Activated CD4-positive, alpha-beta T cell treated with anti-CD3 and anti-CD28 coated beads, Interleukin-2, amount 50 U/mL, for 24 hours (primary cell): ENCODE measurements at places on chromosomes 1 and 21.

- DNase-seq = no peak
These were observed 20.6 kb upstream of the NPL start for GRCh38 chr1:182768963-182769362.

- no peak for DNase-seq
These were observed 698 bp upstream of the UCK2 start for GRCh38 chr1:165826565-165827267.

- no peak for DNase-seq
These were observed 195.8 kb downstream of the RGS7 start for GRCh38 chr1:241161188-241161689.

DNA sequence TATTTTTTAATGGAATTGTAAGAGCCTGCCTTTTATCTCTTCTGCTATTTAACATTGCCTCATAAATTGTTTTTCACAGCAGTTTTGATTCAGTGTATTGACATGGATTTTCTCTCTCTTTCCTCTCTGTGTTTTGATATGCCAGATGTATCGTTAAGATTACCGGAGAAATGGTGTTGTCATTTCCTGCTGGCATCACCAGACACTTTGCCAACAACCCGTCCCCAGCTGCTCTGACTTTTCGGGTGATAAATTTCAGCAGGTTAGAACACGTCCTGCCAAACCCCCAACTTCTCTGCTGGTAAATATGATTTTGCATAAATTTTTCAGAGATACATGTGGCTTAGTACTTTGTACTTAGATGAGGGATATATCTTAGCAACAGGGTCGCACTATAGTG, 23.1 kb upstream of the DYNLT5 start:
- DNase-seq = no peak

- no peak for DNase-seq
These were observed 10.3 kb downstream of the ADGRB2 start for GRCh38 chr1:31753707-31754349.

GRCh38 chr21:36813052-36813451, 114.1 kb downstream of the SIM2 start:
- DNase-seq = no peak

DNA sequence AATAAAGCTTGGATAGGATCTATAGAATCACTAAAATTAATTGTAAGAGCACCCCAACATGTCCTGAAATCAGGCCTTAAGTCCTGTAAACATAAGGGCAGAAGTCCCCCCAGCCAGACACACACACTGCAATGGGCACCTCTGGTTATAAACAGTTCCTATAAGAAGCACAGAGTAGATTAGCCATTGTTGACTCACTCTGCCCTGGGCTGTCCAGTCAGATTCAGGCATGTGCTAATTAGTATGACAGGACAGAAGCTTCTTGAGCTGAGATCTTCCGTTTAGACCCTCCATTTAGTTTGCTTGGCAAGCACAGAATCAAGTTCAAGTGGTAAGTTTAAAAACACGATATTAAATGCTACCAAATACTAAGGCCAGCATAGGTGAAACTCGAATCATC, 11.8 kb upstream of the DENND1B start:
- no peak for DNase-seq

GRCh38 chr21:45202889-45203288, 84.8 kb downstream of the POFUT2 start:
- no peak for DNase-seq

- no peak for DNase-seq
These were observed 77.6 kb downstream of the MATN1 start for GRCh38 chr1:30645807-30646206.

- DNase-seq = no peak
These were observed 52.0 kb upstream of the FAM20B start for GRCh38 chr1:178973652-178974101.

GRCh38 chr1:90359994-90360393, 357.1 kb downstream of the BARHL2 start:
- no peak for DNase-seq

- no peak for DNase-seq
These were observed 247.0 kb downstream of the RERE start for GRCh38 chr1:8570465-8570864.

DNA sequence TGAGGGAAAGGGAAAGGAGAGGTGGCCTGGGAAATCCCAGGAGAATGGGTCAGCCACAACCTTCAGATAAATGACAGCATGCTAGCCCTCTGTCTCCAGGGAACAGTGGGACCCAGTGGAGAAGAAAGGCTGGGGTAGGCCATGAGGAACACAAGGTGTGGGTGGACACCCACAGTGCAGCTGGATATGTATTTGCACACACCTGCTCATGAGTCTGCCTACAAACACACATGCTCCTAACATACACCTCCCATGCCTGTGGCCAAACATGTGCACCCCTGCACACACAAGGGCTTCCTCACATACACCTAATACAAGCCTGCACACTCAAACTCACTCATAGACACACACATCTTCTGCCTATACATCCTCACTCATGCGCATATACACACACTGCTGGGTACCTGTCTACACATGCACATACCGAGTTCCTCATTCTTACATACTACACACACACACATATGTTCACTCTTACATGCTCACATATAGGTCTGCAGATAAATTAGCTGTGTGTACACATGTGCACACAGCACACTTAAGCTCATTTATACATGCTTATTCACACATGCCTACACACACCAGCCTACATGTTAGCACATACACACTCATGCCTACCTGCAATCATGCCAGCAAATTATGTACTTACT, 3.6 kb downstream of the C1orf216 start:
- DNase-seq = no peak

- no peak for DNase-seq
These were observed 485.3 kb upstream of the PTBP2 start for GRCh38 chr1:96236156-96236739.

- no peak for DNase-seq
These were observed 626 bp upstream of the HLCS start for GRCh38 chr21:36966821-36967768.

DNA sequence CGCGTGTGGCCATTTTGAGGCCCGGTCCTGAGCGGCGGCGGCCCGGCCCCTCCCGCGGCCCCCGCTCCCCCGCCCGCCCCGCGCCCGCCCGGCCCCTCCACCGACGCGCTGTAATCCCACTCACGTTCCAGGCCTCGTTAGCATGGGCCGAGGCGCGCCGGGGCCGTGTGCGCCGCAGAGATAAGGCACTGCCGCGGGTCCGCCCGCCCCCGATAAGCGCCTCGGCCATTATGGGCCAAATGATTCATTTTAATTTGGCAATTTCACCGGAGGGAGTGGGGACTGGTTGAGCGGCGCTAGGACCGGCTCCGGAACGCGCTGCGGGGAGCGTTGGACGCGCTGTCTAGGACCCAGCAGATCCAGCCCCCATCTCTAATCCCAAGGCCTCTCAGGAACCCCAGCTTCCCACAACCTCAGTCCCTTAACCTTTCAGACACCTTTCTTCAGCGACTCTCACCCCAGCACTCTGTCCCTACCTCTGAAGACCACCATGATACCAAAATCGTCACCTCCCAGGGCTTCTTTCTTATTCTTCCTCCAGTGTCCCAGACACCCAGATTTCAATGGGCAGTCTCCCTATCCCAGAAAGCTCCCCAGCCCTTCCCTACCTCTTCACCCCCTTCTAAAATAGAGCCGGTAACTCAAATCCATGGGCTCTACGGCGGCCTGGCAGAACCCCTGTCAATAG, at the start of gene TAL1:
Gene TAL1 (minus strand): TSS at position 39 of the 688 bp plus-strand sequence. CDS start 6,337 bp downstream, outside the sequence.
- no peak for DNase-seq

DNA sequence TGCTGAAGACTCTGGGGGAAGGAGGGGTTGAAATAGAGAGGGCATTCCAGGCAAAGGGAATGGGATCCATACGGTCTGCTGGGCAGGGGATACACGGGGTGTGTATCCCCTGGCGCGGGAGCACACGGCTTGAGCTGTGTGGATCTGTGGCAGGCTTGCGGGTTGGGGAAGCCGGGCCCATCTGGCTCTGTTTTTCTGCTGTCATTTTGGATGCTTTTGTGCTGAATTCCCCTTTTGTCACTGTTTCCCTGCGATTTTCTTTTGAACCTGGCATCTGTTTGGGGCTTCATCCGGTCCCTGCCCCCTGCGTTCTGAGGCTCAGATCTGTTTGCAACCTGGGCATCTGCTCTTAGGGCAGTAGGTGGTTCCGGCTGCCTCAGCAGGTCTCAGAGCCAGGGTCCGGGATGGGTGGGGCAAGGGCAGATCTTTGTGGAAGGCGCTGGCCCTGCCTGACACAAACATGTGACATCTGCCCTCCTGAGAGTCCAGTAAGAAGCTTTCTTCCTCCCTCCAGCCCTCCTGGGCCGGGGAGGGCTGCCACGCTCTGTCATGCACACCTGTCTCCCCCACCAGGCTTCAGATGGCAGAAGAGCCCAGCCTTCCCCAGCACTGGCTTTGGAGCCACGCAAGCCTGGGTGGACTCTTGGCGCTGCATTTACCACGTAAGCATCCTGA, 84.0 kb downstream of the IGSF21 start:
- DNase-seq = no peak

DNA sequence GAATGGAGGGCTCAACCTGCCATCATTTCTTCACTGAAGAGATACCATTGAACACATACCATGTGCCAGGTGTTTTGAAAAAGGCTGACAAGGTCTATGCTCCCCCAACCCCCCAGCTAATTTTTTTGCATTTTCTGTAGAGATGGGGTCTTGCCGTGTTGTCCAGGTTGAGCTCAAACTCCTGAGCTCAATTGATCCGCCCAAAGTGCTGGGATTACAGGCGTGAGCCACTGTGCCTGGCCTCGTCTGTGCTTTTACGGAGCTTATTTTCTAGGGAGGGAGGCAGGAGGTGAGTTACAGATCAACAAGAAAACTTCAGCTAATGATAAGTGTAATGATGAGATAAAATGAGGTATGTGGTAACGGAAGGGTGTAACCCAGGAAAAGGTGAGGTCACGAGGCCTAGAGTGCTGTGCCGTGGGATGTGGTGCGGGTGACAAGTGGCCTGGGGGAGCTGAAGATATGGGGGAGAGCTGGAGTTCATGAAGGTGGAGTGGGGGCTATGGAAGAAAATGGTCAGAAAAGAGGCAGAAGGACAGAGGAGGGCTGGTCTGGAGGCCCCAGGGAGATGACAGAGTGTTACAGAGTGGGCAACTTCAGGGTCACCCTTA, 28.2 kb downstream of the FAAH start:
- DNase-seq = no peak

GRCh38 chr21:32367158-32367557, 25.7 kb downstream of the URB1 start:
- DNase-seq = no peak

DNA sequence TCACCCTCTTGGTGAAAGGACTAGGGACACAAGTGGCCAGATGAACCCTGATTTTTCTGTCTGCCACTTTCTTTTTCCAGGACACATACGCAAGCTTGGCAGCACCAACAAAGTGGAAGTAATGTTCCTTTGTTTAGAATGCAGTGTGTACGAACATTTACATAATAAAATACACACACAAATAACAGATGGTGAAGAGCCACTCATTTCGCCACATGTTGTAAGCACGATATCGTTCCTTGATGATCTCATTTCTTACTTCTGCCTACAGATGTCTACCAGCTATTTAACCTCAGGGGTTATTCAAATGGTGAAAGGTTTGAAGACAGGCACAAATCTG, 670.2 kb upstream of the CXADR start:
- DNase-seq = no peak

DNA sequence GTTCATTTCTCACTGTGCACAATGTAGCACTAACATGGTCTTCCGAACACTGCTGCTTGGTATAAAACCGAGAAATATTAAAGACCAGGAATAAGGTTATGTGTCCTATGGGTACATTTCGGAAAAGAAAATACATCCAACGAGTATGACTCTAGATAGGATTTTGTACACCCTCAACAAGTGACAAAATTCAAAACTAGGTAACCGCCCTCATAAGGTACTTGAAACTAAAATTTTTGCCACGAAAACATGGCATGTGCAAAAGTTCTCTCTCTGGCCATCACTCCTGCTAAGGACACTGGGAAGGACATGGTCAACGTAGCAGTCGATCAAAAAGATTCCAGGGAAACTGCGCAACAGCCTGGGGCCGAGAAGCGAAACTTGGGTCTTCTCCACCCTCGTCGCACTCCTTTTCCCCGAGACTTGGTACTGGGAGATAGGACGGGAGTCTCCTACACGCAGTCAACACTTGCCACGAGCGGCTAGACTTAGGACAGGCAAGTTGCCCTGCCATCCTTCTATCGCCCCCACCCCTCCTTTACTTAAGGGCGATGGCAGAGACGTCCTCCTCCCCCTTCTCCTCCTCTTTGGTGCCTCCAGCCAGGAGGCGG, 338 bp upstream of the TOR1AIP1 start:
- no peak for DNase-seq

- DNase-seq = no peak
These were observed 4.9 kb downstream of the ARID1A start for GRCh38 chr1:26700711-26701110.

- DNase-seq = no peak
These were observed 90.9 kb downstream of the LYPLAL1 start for GRCh38 chr1:219264561-219264960.

- no peak for DNase-seq
These were observed 5.4 kb upstream of the ALPL start for GRCh38 chr1:21503706-21504377.

DNA sequence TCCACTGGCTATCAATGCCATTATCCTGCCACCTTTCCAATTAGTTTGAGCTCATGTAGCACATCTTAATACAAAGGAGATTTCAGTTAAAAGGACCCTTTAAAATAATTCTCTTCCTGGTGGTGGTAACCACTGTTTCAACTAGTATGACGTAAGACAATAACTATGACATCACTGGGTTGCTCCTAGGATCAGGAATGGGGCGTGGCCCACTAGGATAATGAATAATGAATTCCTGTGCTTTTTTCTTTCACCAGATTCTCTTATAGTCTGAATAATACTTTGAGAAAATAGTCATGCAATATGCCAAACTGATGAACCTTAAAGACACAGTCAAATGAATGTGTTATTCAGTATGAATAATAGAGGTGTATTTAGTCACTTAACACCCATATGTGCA, 10.6 kb upstream of the KIFAP3 start:
- DNase-seq = no peak

- DNase-seq = no peak
These were observed 24.9 kb downstream of the IQGAP3 start for GRCh38 chr1:156547434-156547833.

DNA sequence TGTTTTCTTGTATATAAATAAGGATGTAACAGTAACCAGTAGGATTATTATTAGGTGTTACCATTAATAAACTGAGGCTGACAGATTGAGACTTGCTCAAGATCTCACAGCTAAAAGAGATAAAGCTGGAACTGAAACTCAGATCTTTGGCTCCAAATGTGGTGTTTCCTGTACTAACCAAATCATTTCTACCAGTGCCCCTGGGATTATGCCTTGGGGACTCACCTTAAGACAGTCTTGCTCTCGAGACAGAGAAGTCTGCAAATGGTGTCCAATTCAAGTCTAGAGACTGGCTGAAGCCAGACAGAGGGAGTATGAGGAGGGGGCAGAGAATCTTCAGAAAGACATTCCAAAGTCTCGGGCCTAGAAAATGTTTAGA, 593 bp upstream of the CD53 start:
- DNase-seq = no peak

DNA sequence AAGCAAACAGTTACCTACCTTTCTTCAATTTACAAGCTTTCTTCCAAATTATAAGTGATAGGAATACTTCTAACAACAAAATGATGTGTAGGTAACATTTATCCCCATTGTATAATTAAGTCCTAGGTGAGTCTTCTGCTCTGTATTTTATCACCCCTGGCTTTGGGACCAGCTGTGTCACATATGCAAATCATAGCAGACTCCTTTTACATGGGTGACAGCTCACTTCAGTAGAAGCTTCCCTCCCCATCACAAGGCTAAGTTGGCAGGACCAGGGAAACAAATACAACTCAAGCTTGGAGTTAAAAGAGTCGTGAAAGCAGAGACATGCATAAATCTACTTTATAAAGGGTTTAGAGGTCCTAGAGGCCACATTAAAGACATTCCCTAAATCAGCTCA, 121.1 kb upstream of the RUNX1 start:
- DNase-seq = no peak
